ENCODE measurements at places on chromosomes 12 and 14.
A peak's percentile ranks its signal among the peaks of the same experiment; 100 is the strongest.

DNA sequence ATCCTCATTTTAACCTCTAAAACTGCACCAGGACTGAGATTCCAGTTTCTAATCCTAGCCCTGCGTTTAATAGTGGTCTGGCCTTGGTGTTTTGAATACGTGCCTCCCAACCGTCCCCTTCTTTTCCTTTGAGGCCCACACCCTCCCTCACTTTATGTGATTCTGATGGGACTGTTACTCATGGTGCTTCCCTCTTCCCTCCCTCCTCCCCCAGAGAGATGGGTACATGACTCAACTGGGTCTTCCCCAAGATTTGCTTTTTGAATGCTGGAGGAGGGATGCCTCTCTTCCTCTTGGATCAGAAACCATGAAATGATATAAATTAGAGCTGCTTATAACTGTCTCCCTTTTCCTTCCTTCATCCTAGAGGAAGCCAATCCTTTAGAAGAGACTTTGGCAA lies 8.2 kb upstream of the PPP2R5E start:
- no peak for DNase-seq

DNA sequence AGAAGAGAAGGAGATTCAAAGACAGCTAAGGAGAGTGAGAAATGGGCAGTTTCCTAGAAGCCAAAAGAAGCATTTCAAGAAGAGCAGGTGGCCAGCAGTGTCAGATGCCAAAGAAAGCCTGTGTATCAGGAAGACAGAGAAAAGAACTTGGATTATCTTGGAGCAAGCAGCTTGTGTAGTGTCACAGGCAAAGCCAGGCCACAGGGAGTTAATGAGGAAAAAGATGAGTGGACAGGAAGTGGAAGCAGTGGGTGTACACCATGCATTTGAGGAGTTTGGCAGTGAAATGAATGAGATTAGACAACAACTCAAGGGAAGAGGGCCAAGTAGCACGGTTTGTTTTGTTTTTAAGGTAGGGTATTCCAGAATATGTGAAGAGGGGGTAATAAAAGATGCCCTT lies 5.6 kb upstream of the MYH7 start:
- DNase-seq = no peak

DNA sequence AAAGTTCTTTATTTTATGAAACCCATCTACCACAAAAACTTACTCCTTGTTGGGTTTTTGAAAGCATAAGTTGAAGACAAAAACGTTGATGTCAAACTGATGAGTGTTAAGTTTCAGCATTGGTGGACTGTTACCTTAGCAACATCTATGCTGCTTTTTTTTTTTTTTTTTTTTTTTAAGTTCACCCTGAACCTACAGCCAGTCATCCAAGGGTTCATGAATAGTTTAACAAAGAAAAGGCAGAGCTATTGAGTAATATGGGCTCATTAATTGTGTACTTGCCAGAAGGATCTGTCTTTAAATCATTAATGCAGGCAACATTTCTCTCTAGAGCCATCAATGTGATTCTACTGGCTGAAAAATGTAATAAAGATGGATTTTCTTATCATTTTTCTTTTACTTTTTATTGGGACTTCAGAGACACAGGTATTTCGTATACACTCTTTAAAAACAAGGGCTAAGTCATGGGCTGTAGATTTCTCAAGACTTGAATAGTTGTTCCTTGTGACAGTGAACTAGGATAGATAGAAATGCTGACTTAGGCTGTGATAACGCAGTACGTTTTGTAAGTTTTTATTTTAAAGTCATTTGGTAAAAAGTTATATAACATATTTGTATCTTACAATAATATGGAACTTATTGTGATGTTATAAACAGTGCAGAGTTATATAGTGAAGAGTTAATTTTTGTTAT lies at the start of gene PTPRQ:
Gene PTPRQ, plus strand, starts transcription at position 262 of the 693 bp plus-strand sequence. Its CDS starts 111 bp downstream, at position 373.
- no peak for DNase-seq

DNA sequence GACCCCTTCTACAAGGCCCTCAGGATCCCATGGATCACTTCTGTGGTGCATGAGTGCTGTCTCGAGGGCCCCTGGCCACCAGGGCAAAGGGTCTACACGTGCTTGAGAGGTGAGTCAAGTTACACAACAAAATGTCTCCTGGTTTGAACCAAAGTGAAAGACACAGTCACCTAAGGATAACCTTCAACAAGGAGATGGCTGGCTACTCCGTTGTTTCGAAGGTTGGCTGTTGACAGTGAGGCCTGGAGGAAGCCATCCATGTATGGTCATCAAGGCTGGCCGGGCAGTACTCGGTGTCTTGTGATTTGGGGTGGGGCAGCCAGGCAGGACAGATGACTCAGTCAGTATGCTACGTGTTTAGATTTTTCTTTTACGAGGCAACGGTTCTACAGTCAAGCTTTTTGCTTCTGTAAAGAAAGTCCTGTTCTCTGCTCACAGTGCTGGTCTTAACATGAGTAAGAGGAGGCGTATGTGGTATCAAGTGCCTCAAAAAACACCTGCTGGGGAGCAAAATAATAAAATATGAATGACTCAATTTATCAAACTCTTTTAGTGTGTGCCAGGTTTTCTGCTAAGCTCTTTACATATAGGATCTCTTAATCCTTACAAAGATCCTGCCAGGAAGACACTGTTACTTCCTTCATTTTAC lies 18.0 kb upstream of the NT5DC3 start:
- no peak for DNase-seq

DNA sequence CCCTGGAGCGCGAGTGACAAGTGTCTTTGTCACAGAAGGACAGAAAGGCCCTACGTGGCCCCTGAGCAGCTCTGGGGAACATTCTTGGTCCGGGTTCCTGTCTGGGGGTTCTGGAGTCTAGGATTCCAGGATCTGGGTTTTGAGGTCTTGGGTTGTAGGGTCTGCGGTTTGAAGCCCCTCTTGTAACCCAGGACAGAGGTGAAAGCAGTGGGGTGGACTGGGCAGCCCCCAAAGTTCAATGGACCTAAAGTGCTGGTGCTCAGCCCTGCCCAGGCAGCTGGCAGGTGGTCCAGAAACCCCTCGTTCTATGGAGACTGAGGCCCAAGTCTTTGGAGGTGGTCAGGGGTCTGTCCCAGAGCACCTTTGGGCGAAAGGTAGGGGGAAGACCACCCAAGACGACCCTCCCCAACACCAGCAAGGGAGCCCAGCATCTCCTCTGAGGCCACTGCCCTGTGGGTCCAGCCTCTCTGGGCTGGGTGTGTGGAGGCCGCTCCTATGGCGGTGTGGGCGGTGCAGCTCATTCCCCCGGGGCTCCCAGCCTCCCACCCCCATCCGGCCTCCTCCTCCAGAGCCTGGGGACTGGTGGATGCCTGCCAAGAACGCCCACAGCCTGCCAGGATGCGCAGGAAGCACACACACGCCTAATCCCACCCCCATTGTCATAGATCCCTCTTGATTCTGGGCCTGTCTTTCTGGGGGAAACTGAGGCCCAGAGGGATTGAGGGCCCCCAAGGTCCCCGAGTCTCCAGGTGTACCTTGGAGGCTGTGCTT lies 30.2 kb upstream of the ANKRD9 start:
- no peak for DNase-seq

GRCh38 chr12:122753319-122753650 lies 661 bp downstream of the DENR start:
- no peak for DNase-seq

- DNase-seq = no peak
These were observed 33.8 kb downstream of the CREBL2 start for GRCh38 chr12:12645485-12645884.

GRCh38 chr12:119153477-119154434 lies 25.0 kb upstream of the HSPB8 start:
- DNase-seq = peak; percentile 4

DNA sequence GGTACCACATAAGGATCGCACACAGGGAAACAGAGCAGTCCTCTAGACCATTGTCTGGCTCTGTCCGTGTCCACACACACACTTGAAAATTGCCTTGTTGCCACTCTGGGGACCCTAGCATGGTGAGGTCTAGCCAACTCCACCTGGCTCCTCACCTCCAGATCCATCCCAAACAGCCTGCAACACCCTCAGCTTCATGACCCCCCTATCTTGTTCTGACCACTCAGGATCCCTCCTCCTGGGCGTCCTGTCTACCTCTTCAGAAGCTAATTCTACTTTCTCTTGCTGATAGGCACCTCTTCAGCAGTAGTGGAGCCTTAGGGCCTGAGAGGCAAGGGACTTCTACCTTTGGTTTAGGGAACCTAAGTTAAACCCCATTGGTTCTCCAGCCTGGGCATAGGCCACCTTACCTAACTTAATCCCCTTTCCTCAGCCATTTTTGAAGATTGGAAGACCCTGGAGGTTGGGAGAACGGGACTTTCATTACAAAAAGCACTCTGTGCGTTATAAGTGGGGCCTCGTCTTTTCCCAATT lies 697 bp upstream of the HOXC5 start:
- no peak for DNase-seq

Data from stimulated activated CD4-positive, alpha-beta T cell treated with anti-CD3 and anti-CD28 coated beads, Interleukin-12 subunit alpha, Interleukin-12 subunit beta, amount 100 ng/mL, for 24 hours (primary cell).